Transverse colon (tissue), 4 donors: ENCODE measurements at places on chromosomes 4 and X.
A peak's percentile ranks its signal among the peaks of the same experiment; 100 is the strongest.

- DNase-seq, result peak; percentile 8
These were observed 667.6 kb downstream of the PCDH18 start for GRCh38 chr4:136864604-136865185.

DNA sequence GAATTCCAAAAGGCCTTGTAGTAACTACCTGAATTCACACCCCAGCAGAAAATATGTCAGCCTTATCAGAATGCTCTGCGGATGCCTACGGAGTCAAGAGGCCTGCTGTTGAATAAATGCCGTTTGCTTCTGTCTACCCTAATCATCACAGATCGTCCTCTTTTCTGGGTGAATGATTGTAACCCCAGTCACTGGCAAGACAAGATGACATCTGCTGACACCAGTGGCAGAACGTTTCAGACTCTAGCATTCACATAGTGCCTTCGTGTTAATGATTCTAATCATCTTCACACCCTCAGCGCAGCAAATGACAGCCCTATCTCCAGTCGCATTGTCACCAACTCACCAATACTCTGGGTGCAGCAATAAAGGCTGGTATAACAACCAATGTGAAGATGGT, 89.1 kb upstream of the MAP3K15 start:
- no peak for DNase-seq

DNA sequence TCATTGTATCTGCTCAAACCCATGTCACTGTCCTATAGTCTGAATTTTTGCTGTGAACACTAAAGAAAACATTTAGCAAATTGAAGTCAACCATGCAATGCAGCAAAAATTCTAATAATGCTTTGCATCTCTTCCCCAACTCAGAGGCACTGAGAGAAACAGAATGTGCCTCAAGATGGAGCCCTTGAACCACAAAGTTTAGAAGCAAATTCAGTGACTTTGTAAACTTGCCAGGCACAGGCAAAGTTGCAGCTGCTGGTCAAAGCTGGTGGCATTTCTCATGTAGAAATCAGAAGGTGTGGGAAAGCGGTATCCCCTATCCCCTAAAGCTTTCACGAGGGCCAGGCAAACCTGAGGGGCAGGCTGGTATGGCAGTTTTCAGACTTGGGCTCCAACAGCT, 121.7 kb upstream of the DIPK2B start:
- DNase-seq, result peak; percentile 34

DNA sequence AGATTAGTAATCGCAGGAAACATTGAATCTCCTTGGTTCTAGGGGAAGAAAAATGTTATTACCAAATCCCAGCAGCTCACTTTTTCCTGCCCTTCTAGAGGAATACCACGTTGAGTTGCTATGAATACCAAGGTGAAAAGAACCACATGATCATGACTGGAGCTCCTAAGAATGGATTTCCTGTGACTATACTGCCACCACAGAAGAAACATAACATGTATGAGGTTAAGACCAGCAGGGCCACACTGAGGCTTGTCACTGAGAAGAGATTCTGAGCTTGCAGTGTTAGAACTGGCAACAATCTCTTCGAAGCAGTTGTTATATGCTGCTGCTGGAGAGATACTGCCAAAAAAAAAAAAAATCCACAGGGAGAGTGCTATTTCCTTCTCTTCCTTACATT, 1235.3 kb downstream of the FSTL5 start:
- DNase-seq, result no peak

DNA sequence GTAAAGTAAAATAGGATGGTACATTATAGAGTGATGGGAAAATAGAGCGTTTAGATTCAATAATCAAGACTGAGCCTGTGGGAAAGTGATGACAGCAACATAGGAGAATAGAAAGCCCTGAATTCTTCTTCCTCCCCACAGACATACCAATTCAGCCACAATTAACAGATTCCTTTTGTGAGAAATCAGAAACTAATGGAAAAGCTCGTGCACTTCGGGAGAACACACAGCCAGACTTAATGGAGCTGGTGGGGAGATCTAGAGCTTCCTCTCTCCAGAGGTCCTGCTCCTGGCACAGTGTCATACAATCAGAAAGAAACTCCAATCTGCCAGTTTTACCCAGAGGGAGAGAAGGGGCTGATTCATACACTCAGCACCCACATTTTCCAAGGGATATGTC, 676.3 kb upstream of the BOD1L1 start:
- DNase-seq, result no peak

DNA sequence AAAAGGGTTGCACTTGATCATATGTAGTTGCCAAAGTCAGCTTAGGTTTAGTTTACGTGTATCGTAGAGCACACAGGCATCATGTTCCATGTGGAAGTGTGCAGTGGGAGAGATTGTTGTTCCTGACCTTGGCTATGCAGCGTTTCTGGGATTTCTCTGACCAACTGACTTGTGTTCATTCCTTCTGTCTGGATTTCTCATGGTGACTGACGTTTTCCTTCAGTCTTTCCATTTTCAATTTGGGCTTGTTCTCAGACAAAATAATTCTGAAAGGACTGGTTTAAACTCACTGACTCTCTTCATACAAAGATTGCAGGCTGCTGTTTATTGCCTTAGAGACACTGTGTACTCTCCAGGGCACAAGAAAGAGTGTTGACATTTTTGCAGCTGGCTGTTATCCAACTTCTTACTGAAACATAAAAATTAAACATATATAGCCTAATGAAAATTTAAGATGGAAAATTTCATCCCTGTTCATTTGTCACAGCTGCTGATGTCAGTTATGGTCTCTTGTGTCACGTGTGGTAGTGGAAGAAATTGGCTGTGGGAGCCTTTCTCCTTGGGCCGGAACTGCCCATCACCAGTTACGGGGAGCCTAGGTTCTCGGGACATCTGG, 95.4 kb downstream of the TNIP2 start:
- DNase-seq, result no peak

DNA sequence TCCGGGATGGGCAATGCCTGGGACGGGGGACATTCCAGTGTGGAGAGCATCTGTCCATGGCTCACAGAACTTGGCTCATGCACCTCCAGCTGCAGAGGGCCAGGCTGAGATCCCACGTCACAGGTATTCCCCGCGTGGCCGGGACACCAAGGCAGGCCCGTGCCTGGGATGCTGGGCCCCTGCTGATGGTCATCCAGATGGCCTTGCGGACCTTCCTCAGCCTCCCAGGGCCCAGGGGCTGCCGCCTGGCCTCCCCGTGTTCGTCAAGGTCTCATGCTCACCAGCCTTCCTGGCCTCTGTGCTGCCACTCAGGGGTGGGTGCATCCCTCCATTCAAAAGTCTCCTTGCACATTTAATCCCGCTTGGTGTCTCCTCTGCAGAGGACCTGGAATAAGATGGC, 40.9 kb upstream of the LRPAP1 start:
- DNase-seq, result no peak
